Stomach (tissue), 19 donors: ENCODE measurements at places on chromosomes 12 and 14. TPM values are rescaled to one million over a fixed set of nuclear protein-coding genes. Genes with fewer than 3 reads are reported as not detected.

DNA sequence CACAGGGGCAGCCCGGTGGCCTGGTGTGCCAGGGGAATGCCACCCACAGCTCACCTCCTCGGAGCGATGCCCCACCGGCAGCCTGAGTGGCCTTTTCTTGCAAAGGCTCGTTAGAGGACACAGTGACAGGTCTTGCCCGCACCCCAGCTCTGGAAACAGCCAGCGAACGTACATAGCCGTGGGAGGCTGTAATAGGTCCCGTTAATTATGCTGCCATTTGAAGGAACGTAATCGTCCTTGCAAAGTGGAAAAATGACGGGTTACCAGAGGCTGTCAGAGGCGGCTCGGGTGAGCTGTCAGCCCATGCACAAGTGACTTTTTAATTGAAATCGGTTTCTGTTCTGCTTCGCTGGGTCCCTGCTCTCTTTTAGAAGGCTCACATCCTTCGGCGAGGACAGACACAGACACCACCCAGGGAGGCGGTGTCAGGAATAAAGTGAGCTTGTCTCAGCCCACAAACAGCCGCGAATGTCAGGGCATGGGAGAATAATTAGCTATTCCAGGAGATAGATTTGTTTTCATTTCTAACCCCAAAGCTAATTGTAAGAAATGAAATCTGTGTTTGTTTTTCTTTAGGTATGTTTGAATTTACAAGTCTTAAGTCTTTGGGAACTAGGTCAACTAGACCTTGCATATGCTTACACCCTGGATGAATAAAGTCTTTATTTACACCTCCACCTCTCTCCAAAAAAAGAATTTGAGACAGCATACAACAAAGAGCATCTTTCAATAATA is 77.2 kb upstream of the RFLNA start:
- peak; percentile 69 for DNase-seq

GRCh38 chr14:29684926-29685325 is 242.7 kb downstream of the PRKD1 start:
- no peak for DNase-seq

DNA sequence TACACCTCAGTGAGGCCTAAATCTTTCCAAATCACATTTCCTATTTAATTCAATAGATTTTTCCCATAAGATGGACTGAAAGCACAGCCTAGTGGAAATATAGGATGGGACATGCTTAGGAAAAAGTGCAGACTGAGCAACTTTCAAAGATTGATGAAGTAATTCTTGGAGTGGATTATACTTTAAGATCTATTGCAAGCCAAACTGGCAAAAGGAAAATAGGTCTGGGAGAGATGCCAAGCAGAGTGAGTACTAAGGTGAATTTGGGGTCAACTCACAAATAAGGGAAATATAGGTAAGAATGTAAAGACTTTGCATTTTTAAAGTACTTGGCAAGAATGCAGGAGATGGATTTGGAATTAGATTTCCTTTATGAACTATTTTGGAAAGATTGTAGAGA is 170.2 kb upstream of the FOXG1 start:
- no peak for DNase-seq

GRCh38 chr12:96233939-96234461 is 39.8 kb downstream of the ELK3 start:
- DNase-seq, result peak; percentile 55

DNA sequence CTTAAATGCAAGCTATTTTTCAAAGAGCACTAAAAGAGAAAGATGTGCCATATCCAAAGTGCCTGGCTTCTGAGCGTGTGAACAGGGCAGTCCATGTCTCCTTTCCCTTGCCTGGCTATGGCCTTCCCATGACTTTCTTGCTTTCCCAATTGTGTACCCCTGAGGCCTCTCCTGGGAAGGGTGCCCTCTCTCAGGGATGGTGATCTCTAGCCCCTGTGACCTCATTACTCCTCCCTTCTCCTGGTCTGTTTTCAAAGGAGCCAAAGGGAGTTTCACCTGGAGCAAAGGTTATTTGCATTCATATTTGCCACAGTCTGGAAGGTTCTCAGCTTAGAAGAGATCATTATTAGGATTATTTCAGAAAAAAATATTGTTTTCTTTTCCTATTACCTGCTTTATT is 429.4 kb upstream of the TMTC1 start:
- DNase-seq, result no peak

DNA sequence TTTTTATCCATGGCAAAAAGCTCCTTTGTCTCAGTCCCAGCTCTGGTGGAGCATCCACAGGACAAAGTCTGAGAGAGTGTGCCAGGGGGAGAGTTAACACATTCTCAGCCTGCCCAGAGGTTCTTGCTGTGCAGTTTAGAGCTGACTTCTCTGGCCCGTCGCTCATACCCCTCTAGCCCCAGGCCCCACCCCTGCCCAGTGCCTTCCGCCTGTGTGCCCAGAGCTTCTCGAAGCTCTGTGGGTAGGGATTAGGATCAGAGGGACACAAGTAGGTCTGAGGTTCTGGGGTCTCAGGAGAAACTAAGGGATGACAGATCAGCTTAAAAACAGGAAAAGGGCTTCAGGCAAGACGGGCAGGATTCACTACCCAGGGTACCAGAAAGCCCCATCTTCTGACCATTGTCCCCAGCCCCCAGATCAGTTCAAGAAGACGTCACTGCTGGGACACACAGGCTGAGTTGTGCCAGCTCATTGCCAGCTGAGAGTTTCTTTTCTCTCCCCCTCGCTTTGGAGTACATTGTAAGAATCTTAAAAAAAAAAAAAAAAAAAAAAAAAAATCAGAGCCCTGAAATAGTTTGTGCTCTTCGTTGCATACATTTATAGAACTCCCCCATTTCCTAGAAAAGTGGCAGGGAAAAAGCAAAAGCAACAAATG is 127.0 kb downstream of the GCH1 start:
- no peak for DNase-seq

DNA sequence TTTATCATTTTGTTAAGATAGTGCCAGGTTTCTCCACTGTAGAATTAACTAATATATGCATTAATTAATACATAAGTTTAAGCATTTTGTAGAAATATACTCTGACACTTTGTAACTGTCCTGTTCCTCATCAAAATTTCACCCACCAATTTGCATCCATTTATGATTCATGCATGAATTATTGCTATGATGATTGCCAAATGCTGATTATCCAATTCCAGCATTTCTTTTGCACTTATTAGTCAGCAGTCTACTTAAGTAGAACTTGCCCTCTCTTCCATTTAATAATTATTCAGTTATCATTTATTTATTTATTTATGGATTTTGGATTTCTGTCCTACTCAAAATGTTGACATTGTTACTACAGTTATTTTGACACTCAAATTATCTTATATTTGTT is 72.2 kb downstream of the SLC6A15 start:
- DNase-seq, result no peak

GRCh38 chr14:96117101-96117897 is 78.1 kb downstream of the C14orf132 start:
- DNase-seq, result no peak

DNA sequence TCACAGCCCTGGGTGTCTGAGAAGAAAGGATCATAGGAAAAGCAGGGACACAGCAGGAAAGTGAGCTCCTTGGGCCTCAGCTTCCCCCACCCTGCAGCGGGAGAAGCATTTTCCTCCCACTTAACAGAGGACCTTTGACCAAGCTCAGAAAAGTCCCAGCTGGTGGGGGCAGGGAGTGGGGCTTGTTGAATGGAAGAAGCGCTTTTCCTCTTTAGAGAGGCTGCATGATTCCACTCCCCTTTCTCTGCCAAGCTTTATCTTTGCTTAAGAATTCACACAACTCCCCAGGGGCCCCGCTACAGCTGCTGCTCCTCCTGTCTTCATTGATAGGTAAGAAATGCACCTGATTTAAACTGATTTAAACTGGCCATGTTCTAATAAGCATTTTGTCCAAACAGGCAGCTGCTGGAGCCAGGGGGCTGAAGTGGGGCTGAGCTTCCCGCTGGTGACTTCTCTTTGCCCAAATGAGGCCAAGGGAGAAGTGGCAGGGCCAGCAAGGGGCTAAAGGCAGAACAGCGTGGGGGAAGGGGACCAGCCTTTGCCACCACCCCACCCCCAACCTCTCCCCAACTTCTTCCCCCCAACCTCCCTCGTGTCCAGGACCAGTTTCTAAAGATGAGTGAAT is 1.7 kb upstream of the PAPLN start:
- DNase-seq, result peak; percentile 84

GRCh38 chr14:24115422-24116127 is 826 bp upstream of the NRL start:
- no peak for DNase-seq

- DNase-seq, result no peak
These were observed 80.4 kb downstream of the CPNE8 start for GRCh38 chr12:38825006-38825405.

- DNase-seq, result no peak
These were observed 254.6 kb downstream of the SOX5 start for GRCh38 chr12:23694920-23695319.

- DNase-seq, result no peak
These were observed 17.4 kb downstream of the ISCA2 start for GRCh38 chr14:74510959-74511409.

GRCh38 chr12:7959701-7960121 is 23.7 kb upstream of the SLC2A3 start:
- peak; percentile 52 for DNase-seq

- no peak for DNase-seq
These were observed 205.3 kb upstream of the PRICKLE1 start for GRCh38 chr12:42794806-42795205.

- DNase-seq, result no peak
These were observed 35.8 kb downstream of the ATP2A2 start for GRCh38 chr12:110316861-110317260.

- no peak for DNase-seq
These were observed 19.9 kb downstream of the LRTM2 start for GRCh38 chr12:1839956-1840951.

GRCh38 chr12:6140651-6141447 is 16.4 kb upstream of the VWF start:
- DNase-seq, result peak; percentile 55

- DNase-seq, result no peak
These were observed 2.0 kb downstream of the CIROP start for GRCh38 chr14:23102801-23103200.

GRCh38 chr14:75184492-75184891 is 8.1 kb upstream of the TMED10 start:
- DNase-seq, result no peak

DNA sequence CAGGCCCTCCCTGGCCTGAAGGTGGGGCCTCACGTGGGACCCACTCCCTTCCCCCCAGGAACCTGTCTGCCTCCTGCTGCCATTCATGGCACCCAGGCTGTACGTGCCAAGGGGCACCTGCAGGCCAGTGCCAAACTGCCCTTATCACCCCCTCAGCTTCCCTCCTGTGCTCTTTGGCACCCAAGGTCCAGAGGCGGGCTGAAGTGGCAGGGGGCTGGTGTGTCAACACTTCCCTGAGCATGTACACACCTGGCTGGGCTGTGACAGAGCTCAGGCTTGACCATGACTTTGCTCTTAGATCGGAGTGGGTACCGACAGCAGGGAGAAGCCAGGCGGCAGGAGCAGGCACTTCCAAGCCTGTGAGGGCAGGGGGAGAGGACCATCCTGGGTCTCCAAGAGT is 41.6 kb downstream of the HSD17B6 start:
- no peak for DNase-seq

DNA sequence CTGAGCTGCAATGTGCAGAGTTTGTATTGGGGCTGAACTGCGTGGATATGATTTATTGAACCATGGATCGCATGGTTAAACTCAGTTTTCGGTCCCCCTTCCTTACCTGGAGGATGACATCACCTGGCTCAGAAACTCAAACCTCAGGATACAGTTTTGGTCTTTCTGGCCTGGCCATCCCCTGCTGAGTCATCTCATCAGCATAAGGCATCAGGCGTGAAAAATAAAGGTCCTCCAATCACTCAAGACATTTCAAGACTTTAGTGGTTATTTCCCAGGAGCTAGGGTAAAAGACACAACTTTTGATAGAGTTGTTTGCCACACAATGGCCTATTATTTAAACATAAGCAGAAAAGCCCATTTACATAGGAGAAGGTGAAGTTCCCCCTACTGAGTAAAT is 631.1 kb upstream of the TMEM132C start:
- DNase-seq, result no peak

DNA sequence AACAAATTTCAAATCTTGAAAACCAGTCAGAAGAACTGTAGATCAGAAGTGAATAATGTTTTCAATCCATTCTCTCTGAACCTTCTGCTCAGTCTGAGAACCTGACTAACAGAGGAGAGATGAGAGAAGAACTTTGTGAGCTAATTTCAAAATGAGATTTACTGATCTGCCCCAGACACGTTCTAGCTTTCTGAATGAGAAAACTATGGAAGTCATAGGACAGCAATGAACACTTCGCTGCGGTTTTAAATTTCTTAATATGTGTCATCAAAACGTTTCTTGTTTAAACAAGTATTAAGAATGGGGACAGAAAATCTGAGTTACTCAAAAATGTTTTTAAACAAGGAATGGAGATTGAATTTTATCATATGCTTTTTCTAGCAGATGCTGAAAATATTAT is 66.6 kb upstream of the FAR2 start:
- no peak for DNase-seq

DNA sequence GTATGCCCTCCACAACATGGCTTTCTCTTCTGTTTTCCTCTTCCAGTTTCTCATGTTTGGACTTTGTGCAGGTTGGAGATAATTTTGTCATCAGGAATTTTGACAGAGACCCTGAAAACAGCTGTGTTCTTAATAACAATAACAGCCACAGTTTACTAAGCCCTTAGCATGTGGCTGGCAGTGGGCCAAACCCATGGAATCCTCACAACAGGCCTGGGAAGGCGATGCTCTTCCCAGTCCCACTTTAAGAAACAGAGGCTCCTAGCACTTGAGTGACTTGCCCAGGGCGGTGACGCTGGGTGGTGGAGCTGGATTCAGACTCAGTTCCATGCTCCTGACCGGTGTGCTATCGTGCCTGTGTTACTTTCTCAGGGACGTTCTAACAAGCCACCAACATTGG is 20.1 kb upstream of the PLEKHG3 start:
- peak; percentile 75 for DNase-seq

DNA sequence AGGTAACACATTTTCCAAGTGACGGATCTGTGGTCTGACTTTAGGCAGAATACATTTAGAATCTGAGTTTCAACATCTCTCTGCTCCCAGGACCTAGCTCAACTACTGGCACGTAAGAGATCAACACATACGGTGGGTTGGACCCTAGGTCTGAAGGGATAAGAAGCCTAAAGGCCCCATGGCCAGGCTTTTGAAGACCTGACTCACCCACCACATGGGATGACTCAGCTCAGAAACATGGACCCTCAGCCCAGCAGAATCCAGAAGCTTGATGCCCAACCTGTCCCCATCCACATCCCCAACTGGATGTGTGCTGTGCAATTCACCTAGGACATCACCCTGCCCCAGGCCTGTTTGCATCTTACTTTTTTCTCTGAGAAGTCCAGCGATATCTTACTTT is 770.2 kb downstream of the BCL11B start:
- no peak for DNase-seq

Gene CDCA3
- total RNA-seq, result 19.6 TPM

Gene ZBTB25
- 5.4 TPM for total RNA-seq

Gene GARIN6
- not detected for total RNA-seq

Gene NTS
- not detected for total RNA-seq

Gene LMNTD1
- total RNA-seq, result not detected

Gene KRT78
- 0.73 TPM for total RNA-seq

Gene TAS2R14
- not detected for total RNA-seq

Gene ANKRD33
- not detected for total RNA-seq

Gene IL31
- not detected for total RNA-seq

Gene SRGAP1
- total RNA-seq, result 5.7 TPM

Gene KRT82
- total RNA-seq, result not detected

Gene PRR4
- total RNA-seq, result 3.5 TPM

Gene TMTC1
- total RNA-seq, result 20.6 TPM

Gene FBLN5
- total RNA-seq, result 111 TPM

Gene RDH16
- total RNA-seq, result not detected

Gene KCNC2
- total RNA-seq, result not detected

Gene GPR68
- 4.0 TPM for total RNA-seq

Gene RASSF8
- 34.4 TPM for total RNA-seq

Gene MGP
- total RNA-seq, result 362 TPM

Gene TMEM121
- not detected for total RNA-seq
